ENCODE measurements at places on chromosomes 11 and 22.
A peak's percentile ranks its signal among the peaks of the same experiment; 100 is the strongest.

DNA sequence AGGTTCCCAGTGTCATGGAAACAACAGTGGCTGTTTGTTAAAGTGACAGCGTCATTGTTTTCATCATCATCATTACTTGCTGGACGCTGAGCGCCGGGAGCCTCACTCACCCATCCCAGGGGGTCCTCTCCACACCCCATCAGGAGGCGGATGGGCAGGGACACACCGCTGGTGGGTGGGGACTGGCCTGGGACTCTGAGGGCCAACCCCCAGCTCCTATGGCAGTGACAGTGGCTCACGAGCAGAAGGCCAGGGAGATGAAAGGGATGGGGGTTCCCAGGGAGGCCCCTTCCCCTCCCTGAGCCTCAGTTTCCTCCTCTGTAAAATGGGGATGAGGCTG is 76.6 kb upstream of the PRR5 start:
- DNase-seq: no peak

DNA sequence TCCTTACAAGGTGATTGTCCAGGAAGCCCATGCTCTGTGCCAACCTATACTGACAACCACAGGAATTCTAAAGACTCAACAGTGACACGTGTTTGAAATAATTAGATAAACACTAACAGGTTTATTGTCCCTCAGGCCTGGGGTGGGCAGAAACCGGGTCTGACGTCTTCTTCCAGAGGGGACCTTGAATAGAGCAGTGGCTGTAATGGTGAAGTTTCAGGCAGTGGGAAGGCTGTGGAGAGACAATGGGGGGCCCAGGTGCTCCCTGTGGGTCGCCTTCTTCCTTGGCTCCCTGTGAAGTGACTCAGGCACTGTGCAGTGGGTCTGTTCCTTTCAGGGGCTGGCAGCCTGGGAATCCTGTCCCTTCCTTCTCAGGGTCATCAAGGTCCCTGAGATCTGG is 54.6 kb downstream of the OTOG start:
- DNase-seq: no peak

GRCh38 chr11:38323961-38324761 is 1726.1 kb upstream of the RAG2 start:
- DNase-seq: no peak

- no peak for DNase-seq
Measured at GRCh38 chr22:24125941-24126340, 55.3 kb upstream of the SUSD2 start.

DNA sequence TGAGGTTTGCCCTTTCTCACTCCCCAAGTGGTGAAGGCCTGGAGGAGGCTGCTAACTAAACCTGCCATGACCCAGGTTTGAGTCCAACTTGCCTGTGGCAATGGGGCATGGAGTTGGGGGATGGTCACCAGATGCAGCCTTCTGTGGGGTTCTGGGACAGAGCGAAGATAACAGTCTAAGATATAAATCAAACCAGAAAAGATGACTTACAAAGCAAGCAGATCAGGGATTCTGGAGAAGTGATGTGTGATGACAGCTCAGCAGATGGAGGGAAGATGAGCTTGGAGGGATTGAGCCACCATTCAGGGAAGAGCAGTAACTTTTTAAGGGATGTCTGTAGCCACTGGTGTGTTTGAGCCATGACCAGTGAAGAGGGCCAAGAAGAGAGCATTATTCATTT is 63.6 kb downstream of the MTNR1B start:
- DNase-seq: no peak

GRCh38 chr11:72781313-72782080 is 12.3 kb downstream of the STARD10 start:
- peak; percentile 33 for DNase-seq

- DNase-seq: no peak
Measured at GRCh38 chr22:30114361-30114760, 34.1 kb downstream of the HORMAD2 start.

DNA sequence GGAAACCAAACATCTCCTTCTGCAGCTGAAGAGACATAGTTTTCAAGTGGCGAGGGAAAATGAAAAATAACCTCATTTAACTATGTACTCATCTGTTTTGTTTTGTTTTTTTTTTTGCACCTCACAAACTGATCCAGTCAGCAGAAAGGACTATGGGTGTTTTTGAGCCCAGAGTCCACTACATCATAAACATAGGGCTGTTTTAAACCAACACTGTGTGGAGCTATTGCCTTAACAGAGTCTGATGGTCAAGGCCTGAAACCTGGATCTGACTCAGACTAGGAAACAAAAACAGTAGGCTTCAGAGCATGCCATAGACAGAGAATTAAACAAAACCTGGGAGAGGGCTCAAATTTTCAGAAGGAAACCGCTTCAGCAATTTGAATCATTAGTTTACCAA is 99.3 kb upstream of the FSHB start:
- no peak for DNase-seq

GRCh38 chr22:17795661-17796548 is 21.6 kb upstream of the BID start:
- no peak for DNase-seq

DNA sequence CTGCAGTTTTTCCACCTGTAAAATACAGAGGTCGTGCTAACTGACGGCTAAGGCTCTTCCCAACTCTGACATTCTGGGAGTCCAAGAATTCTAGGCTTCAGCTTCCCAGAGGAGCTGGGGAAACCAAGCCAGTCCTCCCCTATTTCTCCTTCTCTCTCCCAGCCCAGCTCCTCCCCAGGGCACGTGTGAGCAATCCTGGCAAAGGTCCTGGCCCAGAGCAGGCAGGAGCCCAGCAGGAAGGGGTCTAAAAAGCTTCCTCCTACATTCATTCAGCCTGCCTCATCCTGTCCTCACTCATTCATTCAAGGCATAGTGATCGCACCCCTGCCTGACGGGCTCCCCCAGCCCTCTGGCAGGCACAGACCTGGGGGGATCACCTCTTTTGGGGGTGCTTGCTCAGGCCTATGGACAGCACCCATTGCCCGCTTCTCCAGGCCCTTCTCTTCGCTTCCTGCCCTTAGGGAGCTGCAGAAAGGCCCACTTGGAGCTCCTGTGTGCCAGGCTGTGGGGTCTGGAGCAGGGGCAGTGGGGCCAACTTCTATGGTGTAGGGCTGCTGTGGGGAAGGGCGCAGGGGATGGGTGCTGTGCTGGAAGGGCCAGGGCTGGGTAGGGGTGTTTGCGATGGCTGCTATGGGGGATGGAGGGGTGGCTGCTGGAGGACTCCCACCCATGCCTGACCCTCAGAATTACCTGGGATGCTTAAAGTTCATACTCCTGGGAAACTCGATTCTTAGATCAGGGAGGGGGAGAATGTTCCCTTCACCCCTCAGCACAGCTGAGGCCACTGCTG is 9.8 kb downstream of the KCNC1 start:
- no peak for DNase-seq

GRCh38 chr11:12540075-12540680 is 134.0 kb upstream of the TEAD1 start:
- no peak for DNase-seq

GRCh38 chr11:66178183-66178582 is 90.3 kb upstream of the RAB1B start:
- DNase-seq: no peak

- DNase-seq: no peak
Measured at GRCh38 chr11:3169255-3170043, 4.3 kb upstream of the OSBPL5 start.

GRCh38 chr22:44157916-44158618 is 22.7 kb upstream of the PARVG start:
- DNase-seq: no peak

DNA sequence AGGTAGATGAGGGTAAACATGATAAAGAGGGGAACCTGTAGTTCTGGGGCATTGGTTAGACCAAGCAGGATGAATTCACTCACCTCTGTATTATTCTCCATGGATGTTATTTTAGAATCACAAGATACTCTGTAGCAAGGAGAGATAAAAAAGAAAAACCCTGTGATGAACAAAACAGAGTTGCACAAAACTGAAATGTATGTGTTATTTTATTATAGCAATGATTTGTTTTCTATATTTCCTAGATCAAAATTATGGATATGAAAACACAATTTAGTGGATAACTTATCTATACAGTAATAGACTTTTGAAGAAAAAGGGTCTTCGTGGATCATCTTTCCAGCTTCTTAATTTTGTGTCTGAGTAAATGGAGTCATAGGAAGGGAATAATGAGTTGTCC is at the start of gene OR5B17:
OR5B17 (minus strand) TSS at position 101 of the 400 bp plus-strand sequence; CDS start at position 101, 0 bp downstream.
- no peak for DNase-seq

DNA sequence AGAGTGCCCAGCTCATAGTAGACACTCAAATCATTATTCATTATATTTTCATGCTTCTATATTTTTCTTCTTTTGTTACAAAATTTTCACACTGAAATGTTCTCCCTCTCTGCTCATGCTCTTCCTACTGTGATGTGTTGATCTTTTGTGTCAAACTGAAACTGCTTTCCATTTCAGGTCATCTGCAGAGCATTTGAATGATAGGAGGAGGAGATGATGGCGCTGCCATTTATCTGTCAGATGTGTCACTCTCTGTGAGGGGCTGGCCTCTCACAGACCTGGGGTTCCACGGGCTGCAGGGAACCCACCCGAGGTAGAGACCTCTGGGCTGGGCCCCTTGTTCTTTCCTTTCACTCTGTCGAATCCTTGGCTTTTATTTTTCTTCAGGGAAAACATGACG is 41.1 kb downstream of the OR10A6 start:
- no peak for DNase-seq

- no peak for DNase-seq
Measured at GRCh38 chr22:46067159-46068111, 82.9 kb upstream of the PPARA start.

- no peak for DNase-seq
Measured at GRCh38 chr11:110874437-110875030, 162.3 kb upstream of the ARHGAP20 start.

DNA sequence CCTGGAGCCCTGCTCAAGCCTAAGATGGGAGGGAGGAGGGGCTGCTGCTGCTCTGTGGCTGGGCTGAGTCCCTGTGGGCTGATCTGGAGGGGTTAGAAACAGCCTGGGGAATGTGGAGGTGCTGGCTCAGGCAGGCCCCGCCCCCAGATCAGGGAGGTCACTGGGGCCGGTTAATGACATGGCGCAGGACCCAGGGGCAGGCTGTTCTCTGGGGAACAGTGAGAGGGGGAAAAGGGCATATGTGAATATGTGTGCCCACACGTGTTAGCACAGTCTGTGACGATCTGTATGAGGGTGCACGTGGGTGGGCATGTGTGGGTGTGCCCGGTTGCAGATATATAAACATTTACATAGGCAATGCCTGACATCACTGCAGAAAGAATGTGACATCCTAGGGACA is 143.5 kb downstream of the MIAT start:
- DNase-seq: no peak

Data from activated CD4-positive, alpha-beta T cell treated with anti-CD3 and anti-CD28 coated beads for 24 hours (primary cell).